SK-MEL-5 (cell line): ENCODE measurements at places on chromosomes 12 and 14. TPM values are rescaled to one million over a fixed set of nuclear protein-coding genes. Genes with fewer than 3 reads are reported as not detected.

- DNase-seq, result no peak
Observed at GRCh38 chr12:15220451-15220850, 766 bp downstream of the RERG start.

DNA sequence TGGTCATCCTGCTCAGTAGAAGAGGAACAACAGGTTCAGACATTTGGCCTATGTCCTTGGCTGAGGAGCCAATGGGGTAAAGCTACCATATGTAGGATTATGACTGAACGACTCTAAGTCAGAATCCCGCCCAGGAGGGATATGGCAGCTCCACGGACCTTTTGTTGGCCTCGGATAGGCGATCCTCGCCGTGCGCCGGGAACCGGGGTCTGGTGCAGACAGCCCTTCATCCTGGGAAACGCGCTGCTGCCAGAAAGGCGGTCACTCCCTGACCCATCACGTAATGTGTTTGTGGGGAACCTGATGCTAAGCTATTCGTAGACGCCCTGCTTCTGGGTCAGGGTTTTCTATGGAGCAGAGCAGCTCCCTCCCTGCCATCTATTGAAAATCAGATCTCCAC is 178.9 kb upstream of the ALG10B start:
- DNase-seq, result no peak

DNA sequence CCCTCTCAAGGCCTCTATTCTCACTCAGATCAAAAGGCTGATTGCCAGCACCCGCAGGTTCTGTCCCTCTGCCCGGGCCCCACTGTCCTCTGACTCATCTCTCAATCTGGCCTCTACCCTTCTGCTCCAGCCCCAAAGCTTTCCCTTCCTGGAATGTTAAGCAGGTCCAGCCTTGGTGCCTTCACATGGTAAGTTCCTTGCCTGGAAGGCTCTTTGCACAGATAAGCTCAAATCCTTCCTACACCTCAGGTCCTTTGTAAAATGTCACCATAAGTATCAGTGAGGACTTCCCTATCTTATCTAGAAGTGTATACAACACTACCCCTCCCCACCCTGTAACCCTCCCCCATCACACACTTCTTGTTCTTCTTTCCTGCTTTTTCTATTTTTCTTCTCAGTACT is 22.2 kb downstream of the LPCAT3 start:
- DNase-seq, result no peak

MIPOL1 gene
- 3.7 and 6.5 TPM in 2 replicates for total RNA-seq

DEPDC4 gene
- 1.1 and 2.5 TPM in 2 replicates for total RNA-seq

ACOT6 gene
- total RNA-seq, result 0.18 TPM in 1 of 2 replicates, not detected in the other
